Activated effector memory CD4-positive, alpha-beta T cell treated with Interleukin-2 at 50 U/mL for 16 hours (primary cell): ENCODE measurements at places on chromosomes 3 and 15.

- DNase-seq = no peak
These were observed 180.2 kb upstream of the NR2F2 start for GRCh38 chr15:96150254-96150653.

DNA sequence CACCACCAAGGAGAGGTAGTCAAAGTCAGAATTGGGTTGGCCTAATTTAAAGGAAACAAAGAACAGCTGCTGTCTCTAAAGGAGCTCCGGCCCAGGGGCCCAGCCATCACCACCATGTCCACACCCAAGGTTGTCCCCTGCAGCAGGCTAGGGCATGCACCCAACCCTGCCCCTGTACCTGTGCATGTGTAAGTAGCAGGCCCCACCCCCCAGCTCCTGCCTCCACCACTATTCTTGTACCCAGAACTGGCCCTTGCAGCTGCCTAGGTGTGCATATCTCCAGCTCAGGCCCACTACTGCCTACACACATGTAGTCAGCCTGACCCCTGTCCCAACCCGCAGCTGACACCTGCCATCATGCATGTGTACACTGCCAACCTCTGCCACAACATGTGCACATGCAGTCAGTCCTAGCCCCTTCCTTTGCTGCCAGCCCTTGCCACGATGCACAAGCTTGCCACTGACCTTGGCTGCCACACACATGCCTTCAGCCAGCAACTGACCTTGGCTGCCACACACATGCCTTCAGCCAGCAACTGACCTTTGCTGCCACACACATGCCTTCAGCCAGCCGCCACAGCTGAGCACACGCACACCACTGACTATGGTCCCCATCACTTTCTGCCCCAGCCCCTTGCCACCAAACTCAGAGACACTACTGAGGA lies 39.7 kb downstream of the FGF12 start:
- DNase-seq = no peak

- DNase-seq = no peak
These were observed 75.0 kb upstream of the ABHD17C start for GRCh38 chr15:80620141-80620540.

- DNase-seq = no peak
These were observed 96.7 kb downstream of the SV2B start for GRCh38 chr15:91196768-91197167.

GRCh38 chr15:87724330-87724729 lies 532.2 kb downstream of the NTRK3 start:
- no peak for DNase-seq

DNA sequence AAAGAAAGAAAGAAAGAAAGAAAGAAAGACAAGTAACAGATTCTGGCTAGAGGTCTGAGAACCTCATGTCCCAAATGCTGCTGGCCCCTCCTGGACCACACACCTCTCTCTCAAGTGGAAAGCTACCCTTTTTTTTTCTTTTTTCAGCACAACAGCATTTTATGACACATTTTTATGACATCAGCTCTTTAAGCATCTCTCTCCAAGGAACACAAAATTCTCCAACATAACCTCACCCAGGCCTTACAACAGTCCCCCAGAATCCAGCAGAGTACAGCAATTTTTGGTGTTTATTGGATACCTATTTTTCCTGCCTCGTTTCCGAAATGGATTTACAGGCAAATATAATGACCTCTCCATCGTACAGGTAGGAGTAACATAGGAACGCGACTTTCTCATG lies 11.2 kb upstream of the NTRK3 start:
- DNase-seq = no peak

DNA sequence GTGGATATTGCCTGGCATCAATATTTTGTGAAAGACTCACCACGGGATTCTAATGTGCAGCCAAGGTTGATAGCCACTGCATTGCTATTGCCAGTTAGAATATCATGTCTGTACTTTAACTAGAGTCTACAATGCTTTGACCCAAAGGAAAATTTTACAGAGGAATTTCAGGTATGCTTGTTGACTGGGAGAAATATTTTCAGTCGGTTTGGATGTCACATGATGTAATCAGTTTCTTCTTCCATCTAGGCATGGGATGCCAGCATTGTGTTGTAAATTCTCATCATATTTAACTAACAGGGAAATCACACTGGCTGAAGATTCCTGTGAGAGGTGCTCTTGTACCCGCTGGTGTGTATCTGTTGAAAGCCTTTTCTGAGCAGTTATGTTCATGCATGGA lies 508.9 kb upstream of the ADAMTS9 start:
- no peak for DNase-seq

DNA sequence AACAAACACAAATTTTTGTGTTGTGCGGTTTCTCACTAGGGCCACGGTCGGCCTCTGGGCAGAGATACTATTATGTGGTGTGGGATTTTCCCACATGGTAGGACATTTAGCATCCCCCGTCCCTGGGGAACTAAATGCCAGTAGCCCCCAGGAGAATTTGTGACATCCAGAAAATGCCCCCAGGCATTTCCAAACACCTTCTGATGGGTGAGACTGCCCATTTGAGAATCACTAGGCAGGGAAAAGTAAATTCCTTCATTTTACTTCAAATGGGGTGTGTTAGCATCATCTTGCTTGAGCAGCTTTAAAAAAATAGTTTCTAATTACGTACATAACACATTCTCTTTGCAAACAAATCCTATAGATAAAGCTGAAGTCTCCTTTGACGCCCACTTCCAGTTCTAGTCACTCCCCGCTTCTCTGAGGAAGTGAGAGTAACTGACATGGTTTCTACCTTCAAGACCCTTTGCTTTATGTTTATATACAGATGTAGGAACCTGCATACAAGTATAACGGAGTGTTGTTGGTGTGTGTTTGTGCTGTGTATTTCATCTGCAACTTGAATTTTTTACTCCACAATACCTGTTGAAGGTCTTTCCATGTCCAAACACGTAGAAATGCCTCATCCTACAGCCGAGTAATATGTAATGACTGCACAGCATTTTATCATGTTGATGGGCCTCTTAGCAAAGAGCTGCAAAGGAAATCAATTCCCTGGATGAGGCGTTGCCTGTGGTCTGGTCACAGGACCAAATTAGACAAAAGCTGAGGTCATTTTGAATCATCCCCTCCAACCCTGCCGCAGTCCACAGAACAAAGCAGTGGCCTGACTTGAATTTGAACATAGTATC lies 31.4 kb upstream of the ZBTB38 start:
- no peak for DNase-seq

GRCh38 chr3:195080571-195081151 lies 190.3 kb downstream of the XXYLT1 start:
- DNase-seq = no peak

DNA sequence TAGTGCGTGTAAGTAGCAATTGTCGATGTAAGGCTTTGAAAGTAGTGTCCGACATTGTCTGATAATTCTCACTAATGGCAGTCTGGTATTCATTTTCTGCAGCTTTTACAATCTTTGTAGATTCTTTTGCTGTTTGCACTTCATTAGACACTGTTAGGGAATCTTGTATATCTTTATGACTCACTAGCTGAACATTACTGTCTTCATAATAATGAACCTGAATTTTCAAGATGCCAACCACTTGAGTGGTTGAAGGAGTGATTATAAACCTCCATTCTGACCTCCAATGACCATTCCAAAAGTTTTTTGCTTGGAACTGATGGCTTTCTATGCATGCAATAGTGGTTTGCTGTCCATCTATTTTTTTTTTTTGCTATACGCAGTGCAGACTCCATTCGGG lies 76.4 kb upstream of the MFGE8 start:
- no peak for DNase-seq

- DNase-seq = no peak
These were observed 93.2 kb upstream of the MEF2A start for GRCh38 chr15:99472416-99473145.

- no peak for DNase-seq
These were observed 380.0 kb upstream of the DPH6 start for GRCh38 chr15:35926007-35926380.

DNA sequence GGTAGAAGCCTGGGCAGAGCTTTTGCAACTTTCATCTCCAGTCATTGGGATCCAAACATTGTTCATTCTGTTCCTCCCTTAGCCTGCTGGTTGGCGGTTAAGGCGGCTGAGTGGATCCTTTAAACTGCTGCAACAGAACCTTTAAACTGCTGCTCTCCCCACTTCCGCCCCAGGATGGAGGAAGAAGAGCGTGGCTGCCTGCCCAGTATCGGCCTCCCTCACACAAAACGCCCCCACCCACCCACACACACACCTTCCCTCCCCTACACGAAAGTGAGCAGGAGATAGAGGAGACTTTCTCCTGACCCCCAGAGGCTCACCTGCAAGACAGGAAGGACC lies 460 bp upstream of the ZMAT3 start:
- DNase-seq = peak; percentile 46

DNA sequence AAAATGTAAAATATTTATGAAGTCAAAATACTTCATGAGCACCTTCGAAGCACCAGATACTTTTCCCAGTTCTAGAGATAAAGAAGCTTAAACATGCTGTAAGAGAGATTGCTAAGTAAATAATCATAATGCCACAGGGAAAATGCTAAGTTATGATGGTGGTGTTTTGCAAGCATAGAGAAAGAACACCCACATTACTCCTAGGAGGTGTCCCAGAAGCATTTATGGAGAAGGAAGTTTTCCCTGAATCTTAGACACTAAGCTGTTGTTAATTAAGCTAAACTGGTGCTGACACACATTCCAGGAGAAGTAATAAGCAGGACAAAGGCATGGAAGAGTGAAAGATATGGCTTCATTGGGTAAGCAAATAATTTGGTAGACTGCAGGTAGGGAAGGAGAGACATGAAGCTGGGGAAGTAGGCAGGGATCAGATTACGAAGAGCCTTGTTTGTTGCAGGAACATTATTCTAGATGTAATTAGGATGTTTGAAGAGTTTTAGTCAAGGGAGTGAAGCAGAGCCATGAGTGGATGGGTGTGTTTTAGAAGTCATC lies 40.4 kb upstream of the CHMP2B start:
- DNase-seq = no peak

DNA sequence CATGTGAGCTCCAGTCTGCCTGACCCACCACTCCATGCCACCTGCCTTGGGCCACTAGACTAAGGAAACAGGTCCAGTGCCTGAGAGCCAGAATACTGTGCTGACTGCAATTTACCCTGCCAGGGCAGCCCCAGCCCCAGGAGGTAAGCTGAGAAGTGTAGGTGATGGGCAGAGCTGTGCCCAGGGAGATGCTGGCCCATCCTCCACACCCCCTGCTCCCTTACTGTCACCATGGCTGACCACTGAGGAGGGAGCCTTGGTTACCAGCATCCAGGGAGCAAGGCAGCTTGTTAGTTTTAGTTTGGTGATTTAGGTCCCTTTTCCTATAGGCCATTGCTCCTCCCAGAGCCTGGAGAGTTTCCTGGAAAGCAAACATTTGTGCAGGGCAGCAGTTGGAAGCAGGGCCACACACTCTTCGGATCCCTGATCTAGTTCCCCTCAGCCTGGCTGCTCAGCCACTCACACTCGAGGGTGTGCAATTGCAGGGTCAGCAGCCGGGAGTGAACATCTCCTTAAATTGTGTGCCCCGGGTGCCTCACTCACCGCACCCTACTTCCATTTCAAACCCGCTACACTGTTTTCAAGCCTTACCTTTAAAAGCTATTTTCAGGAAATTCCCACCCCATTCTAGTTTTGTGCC lies 2.0 kb downstream of the GALNT15 start:
- DNase-seq = no peak

GRCh38 chr15:67690936-67691335 lies 134.4 kb upstream of the SKOR1 start:
- no peak for DNase-seq

DNA sequence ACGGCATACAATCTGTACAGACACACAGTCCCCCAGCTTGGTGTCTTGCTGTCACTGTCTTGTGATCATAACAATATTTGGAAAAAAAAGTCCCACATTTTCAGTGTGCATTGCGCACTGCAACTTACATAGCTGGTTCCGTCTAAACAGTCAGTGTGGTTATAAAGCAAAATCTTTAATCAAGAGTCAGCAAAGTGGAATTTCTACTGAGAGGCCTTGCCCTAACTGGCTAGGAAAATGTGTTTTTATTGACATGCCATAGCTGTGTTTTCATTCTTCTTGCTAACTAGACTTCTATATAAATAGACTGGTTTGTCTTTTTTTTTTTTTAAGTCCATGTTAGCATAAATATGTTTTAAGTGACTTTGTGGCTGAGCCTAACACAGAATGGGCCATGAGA lies 174.8 kb downstream of the POLR2M start:
- no peak for DNase-seq

DNA sequence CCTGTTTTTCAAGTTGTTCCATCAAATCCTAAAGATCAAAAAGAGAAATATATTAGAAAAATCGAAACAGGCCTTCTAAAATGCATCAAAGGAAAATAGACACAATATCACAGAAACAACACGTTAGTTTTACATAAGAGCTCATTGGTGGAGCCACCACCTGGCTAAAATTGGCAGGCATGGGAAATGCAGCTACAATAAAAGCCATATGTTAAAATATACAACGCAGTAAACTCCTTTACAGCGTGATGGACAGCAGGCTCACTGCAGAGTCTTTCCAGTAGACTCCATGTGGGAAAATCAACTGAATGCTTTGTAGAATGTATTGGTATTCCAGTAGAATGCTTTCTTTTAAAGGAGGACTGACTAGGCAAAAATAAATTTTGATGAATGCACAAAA lies 40.9 kb upstream of the MYO5C start:
- DNase-seq = no peak

DNA sequence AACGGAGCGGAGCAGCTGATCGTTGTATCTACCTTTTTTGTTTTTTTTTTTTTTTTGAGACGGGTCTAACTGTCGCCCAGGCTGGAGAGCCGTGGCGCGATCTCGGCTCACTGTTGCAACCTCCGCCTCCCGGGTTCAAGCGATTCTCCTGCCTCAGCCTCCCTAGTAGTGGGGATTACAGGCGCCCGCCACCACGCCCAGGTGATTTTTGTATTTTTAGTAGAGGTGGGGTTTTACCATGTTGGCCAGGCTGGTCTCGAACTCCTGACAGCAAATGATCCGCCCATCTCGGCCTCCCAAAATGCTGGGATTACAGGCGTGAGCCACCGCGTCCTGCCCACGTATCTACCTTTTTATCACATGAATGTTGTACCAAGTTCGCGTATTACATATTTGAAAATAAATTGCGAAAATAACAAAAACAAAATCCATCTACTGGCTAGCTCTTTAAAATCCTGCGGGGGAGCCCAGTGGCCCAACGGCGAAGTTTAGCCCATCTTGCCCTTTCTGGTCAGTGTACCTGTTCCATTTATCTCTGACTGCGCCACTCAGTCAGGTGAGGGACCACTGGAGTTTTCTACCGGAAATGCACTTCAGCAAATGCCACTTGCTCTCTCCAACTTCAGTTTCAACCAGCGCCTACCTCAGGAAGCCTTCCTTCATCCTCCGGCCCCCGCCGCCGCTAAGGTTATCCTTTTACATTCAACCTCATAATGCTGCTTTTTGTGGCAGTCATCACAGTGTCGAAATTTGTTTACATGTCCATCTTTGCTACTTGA lies 1.2 kb upstream of the EIF3J start:
- DNase-seq = peak; percentile 8

GRCh38 chr3:138381950-138382715 lies 33.8 kb downstream of the MRAS start:
- DNase-seq = no peak
